ENCODE measurements at places on chromosomes 1 and 21.

GRCh38 chr1:156897078-156897825, 3.7 kb downstream of the PEAR1 start:
- DNase-seq: no peak

DNA sequence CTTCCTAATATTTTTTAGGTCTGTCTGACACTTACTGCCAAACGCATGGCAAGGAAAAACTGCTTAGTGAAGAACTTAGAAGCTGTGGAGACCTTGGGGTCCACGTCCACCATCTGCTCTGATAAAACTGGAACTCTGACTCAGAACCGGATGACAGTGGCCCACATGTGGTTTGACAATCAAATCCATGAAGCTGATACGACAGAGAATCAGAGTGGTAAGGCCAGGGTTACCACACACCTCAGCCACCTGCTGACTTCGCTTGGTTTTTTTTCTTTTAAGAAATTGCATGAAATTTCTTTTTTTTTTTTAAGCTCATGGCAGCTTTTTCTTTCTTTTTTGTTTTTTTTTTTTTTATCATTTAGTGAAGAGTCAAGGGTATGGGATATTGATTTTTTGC, 17.2 kb downstream of the ATP1A1 start:
- no peak for DNase-seq

DNA sequence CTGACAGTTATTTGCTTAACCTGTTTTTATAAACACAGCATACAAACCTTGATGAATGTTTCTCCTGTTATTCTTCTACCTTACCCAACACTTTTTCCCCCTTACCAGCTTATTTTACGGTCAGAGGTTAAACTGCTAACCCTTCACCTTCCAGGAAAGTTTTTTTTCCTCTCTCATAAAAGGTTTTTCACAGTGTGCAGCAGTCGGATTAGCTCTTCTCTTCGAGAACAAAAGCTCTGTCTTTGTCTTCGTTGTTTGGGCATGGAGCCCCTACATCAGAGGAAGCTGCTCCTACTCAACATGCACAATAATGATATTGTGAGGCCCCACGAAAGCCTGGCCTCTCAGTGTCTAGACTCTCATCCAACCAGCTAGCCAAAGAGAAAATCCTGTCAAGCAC, 42.0 kb downstream of the DENND1B start:
- DNase-seq: no peak

DNA sequence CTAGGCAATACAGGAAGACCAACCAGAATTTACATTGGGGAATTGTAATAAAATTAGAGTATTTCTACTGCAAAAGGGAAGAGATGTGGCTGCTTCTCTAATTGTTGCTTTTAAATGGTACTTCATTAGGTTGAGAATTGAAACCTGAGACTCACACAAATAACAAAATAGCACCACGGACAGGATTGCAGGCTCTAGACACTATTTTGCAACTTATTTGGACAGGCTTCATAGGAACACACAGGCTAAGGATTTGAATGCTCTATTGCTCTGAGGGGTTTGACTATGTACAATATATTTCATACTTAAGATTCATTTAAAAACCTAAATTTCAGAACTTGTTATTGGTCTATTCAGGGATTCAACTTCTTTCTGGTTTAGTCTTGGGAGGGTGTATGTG, 79.6 kb downstream of the ATP1B1 start:
- no peak for DNase-seq

- no peak for DNase-seq
These were observed 599 bp upstream of the TMEM240 start for GRCh38 chr1:1540818-1541628.

Data from HuH-7 (cell line).